Ascending aorta (tissue), 2 donors: ENCODE measurements at places on chromosomes 1 and 21. TPM values are rescaled to one million over a fixed set of nuclear protein-coding genes. Genes with fewer than 3 reads are reported as not detected.

OR6N1 gene
- total RNA-seq, result not detected

DNAJC28 gene
- 1.5 TPM for total RNA-seq

ASCL5 gene
- not detected for total RNA-seq

TCEANC2 gene
- total RNA-seq, result 0.64 TPM

COG2 gene
- 8.4 TPM for total RNA-seq

GBP6 gene
- total RNA-seq, result not detected

GPR52 gene
- total RNA-seq, result 0.75 TPM

SEC16B gene
- total RNA-seq, result 8.6 TPM
